ENCODE measurements at places on chromosomes 4 and X. TPM values are rescaled to one million over a fixed set of nuclear protein-coding genes. Genes with fewer than 3 reads are reported as not detected.

MGAT4D gene
- not detected for total RNA-seq

TBC1D8B gene
- total RNA-seq, result not detected

DNA sequence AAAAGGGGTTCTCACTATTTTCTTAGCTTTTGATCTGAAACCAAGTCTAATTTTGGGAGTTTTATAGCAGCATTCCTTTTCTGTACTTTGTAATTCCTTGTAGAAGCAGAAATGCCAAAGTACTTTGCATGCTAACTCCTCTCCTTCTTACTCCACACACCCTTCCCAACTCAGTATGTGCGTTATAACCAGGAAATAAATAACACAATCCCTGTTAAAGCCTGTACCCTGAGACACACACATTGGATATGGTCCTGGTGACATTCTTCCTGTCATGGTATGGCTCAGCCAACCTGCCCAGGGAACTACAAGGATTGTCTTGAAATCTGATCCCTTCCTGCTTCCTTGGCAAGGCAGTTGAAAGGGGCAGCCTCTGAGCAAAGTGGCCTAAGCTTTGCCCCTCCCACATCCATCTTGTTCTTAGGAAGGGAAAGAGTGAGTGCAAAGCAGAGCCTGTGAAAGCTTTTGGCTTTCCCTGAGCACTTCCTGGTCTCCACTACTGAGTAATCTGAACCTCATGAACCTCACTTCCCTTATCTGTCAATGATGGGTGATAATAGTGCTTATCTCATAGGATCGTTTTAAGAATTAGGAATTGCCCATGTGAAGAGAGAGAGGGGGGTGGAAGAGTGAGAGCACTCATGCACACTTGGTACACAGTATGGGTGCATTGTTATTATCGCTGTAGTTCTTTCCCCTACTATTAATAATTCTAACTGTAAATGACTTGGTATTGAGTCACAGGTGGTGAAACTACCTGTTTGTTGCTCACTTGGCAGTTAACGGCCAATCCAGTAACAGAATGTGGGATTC lies 109.3 kb downstream of the AFF2 start:
- peak; percentile 55 for DNase-seq

DNA sequence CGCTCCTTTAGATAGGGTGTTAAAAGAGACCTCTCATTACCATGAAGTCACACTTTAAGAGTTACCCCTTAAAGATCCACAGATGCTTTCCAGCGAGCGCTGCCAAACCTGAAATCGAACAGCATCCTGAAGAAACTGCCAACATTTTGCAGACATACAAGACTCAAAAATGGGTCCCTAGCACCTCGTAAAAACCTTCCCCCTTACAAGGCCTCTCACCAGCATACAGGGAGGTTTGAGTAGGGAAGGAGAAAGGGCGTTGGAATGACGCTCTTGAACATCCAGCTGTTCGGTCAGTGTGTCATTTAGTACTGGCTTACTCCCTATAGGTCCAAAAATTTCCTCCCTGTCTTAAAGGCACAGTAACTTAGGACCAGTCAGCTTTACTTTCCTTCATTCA lies 45.3 kb upstream of the PGRMC1 start:
- no peak for DNase-seq

DNA sequence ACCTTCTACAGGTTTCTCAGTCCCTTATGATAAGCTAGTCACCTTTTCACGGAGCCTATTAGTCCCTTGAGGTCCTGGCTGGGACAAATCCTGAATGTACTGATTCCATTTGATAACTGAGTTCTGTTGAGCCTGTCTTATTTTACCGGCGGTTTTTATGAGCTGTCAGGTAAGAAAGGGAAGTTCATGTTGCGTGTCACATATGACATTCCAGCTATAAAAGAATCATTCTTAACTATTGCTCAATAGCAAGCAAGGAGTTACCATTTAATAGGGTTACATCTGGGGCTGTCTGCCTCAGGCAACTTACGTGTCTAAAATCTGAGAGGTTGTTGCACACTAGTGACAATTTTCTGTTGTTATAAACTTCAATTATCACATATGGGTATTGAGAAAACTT lies 394.6 kb downstream of the TECRL start:
- DNase-seq, result no peak

GRCh38 chr4:80586716-80587115 lies 251.2 kb downstream of the CFAP299 start:
- DNase-seq, result no peak

DNA sequence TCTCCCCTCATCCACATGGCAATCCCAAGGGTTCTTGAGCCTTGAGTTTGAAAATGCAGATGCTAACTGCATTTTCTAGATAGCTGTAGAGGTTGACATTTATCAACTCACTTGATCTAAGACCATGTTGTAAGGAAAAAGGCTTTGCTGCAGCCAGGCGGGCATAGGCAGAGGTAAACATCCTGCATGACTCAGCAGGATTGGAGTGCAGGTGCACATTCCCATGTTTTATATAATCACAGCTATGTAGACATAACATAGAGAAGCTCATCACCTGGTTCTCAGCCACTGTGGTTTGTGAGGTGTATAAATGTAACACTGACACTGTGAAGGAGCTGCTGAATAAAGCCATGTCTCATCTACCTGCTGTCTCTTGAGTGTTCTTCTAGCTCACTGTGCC lies 62.3 kb upstream of the PDE5A start:
- DNase-seq, result no peak

DNA sequence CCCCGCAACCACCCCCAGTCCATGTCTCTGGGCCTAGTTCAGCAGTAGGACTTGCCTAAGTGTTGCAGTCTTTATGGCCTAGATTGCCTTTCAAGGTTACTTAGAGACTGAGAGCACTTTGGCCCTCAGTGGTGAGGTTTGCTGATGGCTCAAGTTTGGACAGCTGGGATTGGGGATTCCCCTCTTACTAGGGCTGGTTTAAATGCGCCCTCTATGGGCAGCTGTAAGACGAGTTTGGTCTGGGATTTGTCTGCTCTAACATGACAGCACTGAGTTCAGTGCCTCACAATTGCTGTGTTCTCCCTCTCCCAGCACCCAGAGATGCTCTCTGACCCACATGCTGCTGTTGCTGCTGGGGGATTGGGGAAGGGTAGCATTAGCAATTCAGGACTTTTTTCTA lies 23.1 kb downstream of the DACH2 start:
- peak; percentile 2 for DNase-seq

CLDN2 gene
- not detected for total RNA-seq

GRCh38 chr4:74635074-74635473 lies 159.2 kb downstream of the BTC start:
- DNase-seq, result no peak

DNA sequence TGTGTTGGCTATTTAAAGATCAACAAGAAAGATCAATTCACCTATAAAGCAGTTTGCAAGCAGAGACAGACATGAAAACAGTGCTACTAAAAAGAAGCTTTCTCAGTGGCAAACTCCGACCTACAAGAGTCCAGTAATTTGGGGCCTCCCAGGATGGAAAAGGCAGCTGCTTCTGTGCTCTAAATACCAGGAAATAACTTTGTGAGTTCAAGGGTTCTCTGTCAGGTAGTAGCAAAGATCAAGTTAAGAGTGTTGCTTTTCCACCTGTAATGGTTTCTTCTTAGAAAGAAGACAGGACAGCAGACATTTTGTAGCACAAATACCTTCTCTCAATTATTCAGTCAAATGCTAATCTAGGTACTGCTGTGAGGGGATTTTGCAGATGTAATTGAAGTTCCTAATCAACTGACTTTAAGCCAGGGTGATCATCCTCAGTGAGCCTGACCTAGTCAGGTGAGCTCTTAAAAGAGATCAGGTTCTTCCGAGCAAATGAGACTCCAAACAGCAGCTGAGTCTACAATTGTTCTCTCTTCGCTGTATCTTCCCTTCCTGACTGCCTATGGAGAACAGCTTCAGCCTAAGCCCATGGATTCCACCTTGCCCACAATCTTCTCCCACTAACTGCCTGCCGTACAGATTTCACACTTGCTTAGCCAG lies 13.5 kb downstream of the ANKRD17 start:
- no peak for DNase-seq

LGI2 gene
- 0.93 TPM for total RNA-seq

DNA sequence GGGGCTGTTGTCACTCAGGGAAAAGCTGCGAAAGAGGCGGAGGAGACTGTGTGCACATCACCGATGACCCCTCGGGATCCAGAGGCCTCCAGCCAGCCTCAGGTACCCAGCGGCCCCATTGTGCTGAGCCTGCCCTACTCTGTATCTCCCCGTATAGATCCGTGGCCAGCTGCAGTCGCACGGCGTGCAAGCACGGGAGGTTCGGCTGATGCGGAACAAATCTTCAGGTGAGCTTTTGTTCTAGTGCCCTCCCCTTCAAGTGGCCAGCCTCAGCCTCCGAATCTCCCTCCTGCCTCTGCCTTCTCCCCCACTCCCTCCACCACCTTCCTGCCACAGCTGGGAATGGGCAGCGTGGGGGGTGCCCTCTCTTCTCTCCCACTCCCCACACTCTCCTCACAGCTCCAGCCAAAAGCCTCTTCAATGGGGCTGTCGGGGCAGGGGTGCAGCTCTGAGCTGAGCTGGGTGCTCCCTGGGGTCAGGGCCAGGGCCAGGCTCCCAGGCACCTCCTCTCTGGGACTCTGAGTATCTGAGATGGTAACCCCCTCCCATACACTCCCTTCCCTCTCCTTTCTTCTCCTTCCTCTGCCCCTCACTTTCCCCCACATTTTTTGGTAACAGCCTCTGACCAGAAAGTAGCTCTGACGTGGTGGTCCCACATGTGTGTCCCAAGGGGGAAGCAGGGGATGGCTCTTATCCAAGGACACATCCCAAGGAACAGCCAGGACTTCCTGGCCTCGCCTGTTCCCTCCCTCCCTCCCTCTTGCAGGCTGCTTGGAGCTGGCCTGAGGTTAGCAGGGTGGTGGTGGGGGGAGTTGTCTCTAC lies 20.4 kb upstream of the UBA1 start:
- DNase-seq, result no peak

C4orf51 gene
- not detected for total RNA-seq
